ENCODE measurements at places on chromosomes 4 and X.

DNA sequence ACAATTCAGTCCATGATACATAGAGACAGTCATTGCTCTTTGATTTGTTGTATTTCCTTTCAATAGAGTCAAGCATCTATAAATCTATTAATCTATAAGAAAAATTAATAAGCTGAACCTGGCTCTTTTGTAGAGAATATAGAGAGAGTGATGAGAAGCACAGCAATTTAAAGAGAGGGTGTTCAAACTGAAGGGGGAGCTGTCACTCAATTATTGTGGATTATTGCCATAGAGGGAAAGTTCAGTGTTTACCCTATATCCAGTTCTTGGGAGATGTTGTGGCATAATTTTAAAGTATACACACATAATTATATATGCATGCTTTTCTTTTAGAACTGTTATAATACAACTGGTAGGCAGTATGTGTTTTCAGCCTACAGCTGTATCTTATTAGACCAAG lies 1469.0 kb upstream of the PABPC4L start:
- DNase-seq: no peak

DNA sequence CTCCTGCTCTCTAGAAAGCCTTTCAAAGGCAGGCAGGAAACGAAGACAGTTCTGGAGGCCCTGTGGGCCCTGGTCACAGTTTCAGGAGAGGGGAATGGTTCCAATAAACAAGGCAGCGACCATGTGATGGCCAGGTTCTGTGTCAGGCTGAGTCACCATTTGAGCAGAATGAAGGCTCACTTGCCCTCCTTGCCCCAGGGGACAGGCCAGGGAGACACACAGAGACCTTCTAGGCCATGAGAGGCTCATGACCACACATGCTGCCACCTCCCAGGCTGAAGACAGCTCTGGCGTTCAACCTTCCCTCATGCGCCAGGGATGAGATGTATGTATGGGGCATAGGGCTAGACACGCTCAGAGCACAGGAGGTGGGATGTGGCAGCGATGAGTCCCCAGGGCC lies 22.9 kb upstream of the TRIM2 start:
- no peak for DNase-seq

- no peak for DNase-seq
Measured at GRCh38 chr4:9921326-9921725, 100.0 kb downstream of the SLC2A9 start.

GRCh38 chr4:108425988-108426387 lies 194.4 kb upstream of the RPL34 start:
- peak; percentile 40 for DNase-seq

- DNase-seq: no peak
Measured at GRCh38 chrX:7143941-7144525, 3.5 kb upstream of the STS start.

DNA sequence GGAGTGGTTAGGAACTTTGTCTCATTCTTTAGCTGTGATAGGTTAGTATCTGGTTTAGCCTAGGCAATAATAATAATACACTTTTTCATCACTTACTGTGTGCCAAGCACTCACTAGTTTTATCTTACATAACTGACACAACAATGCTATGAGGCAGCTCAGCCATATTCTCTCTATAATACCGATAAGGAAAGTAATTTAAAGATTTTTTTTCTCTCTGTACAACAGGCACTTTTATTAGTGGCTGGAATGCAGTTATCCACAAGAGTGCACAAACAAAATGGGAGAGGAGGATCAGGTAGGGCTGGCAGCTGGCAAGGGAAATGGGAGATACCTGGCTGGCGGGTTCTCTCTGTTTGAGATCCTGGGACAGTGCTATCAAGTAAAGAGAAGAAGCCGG lies 7.6 kb downstream of the RELL1 start:
- no peak for DNase-seq

GRCh38 chrX:152992115-152992514 lies 1.8 kb downstream of the PNMA5 start:
- DNase-seq: no peak

- no peak for DNase-seq
Measured at GRCh38 chr4:146049802-146050201, 111.2 kb upstream of the ZNF827 start.

- DNase-seq: no peak
Measured at GRCh38 chr4:171812665-171813525, at the start of gene GALNTL6. TSS of gene GALNTL6 (plus strand) at chr4:171813404.

DNA sequence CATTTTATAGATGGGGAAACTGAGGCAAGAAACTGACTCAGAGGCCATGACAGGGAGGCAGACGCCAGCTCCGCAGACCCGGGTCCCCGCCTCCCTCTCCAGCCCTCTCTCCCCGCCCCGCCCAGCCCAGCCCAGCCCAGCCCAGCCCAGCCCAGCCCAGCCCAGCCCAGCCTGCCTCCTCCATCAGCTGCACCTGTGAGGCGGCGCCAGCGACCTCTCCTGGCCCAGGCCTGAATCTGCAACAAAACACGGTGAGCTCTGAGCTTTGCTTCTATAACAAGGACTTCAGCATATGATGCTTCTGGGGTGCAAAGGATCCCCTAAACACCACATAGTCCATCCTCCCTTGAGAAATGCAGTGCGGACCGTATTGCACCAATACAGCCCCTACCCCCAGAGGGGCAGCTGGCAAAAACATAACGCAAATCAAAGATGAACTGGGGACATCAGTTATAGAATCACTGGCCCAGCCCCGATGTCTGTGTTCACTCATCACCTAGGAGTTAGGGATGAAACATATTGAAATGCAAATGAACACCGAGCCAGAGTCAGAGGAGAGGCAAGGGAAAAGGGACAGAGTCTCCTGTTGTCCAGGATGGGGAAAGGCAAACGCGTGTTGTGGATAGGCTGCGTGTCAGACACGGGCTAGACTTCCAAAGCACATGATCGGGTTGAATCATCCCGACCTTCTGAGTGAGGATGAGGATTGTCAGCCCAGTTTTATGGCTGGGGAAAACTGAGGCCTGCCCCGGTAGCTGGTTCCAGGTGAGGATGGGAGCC lies 216.1 kb upstream of the PSAPL1 start:
- DNase-seq: no peak

DNA sequence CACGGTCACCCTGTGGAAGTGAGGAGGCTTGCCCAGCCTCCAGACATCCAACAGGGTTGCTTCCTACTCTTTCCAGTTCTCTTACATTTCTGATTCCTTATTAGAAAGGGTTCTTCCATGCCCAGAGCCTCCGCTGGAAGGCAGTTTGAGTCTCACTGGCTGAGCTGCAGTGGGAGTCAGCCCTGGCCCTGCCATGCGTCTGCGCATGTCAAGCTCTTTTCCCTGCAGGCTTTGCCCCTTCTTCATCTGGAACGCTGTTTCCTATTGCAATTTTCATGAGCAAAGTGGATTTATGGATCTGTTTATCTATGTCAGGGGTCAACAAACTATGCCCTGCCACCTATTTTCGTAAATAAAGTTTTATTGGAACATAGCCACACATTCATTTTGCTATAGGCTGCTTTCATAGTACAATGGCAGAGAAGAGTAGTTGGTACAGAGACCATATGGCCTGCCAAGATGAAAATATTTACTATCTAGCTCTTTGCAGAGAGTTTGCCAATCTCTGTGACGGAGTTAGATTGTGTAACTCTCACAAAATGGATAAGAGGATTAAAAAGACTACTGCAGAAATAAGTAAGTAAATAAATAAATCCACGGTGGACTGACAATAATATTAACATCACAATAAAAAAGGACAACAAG lies 3.9 kb upstream of the CHRNA9 start:
- DNase-seq: no peak

DNA sequence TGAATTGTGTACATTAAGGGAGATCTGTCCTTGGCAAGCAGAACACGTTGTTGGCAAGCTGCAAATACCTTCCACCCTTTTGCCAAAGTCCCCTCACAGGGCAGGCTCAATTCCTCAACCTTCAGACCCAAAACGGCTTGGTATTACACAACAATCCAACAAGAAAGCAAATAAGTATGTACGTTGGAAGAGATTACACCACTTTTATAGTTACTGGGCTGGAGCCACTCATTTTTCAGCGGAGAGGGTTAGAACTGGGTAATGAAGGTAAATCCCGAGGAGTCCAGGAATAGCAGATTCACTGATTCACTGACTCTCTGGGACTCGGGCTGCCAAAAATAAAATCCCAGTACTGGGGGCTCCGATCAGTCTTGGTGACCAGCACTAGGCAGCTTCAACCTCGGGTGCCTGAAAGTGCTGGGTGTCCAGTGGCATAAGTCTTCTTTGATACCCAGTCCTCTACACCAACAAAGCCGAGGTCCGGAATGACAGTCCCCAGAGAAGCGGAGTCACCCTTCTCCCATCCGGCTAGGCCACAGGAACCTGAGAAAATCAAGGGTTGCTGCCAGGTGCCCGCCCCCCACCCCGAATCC lies 587 bp downstream of the TIMM8A start:
- no peak for DNase-seq

- DNase-seq: peak; percentile 56
Measured at GRCh38 chr4:38119668-38120385, 159.6 kb downstream of the PTTG2 start.

- no peak for DNase-seq
Measured at GRCh38 chrX:18620349-18620748, 51.6 kb downstream of the RS1 start.

GRCh38 chr4:126630230-126630629 lies 1002.5 kb upstream of the INTU start:
- DNase-seq: no peak

GRCh38 chr4:184261246-184261645 lies 43.6 kb upstream of the ENPP6 start:
- no peak for DNase-seq

DNA sequence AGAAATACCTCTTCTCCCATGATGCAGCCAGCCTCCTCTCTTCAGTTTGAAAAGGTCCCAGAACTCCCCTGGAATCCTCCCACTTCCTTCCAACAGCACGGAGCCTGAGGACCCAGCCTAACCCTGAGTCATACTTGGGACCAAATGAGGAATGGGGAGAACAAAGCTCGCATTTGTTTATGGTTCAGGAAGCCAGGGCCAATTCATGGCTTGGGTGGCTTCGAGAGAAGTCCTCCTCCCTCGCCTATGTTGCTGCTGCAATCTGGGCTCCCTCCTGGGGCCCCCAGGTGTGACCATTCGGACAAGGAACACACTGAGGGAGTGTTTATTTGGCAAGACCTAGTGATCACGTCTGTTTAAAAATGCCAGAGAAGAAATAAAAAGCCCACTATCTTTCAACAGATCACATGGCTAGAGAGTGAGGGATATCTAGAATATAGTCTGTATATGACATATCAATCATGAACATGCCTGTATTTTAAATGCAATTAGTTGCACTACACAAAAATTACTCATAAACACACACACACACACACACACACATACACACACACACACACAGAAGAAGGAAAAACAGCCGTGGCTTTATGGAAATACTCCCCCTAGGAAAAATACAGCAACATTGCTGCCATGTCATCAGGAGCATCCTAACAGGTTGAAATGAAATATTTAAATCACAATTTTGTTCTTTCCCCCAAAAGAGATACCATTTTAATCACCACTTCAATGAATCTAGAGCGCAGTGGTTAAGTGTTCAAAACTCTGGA lies 155.7 kb upstream of the MAP3K15 start:
- no peak for DNase-seq

DNA sequence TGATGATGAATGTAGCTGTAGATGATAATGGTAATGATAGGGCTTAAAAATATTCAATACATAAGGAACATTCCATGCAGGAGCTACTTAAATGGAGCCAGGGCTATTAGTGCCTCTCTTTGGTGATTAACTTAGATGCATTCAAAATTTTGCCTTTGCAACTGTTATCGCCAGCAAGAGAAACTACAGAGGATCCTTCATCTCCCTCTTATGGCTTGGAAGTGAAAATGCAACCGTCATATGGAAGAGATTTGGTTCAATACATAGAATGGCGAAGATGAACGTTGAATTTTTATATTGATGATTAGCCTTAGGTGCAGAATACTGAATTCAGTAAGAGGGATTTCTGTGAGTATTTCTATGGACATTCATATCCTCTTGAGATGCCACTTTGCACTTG lies 134.5 kb upstream of the NLGN4X start:
- no peak for DNase-seq

- no peak for DNase-seq
Measured at GRCh38 chr4:52964011-52964410, 101.9 kb downstream of the RASL11B start.

GRCh38 chrX:115652221-115652620 lies 91.2 kb downstream of the PLS3 start:
- no peak for DNase-seq

GRCh38 chr4:143356493-143356892 lies 19.8 kb downstream of the GAB1 start:
- no peak for DNase-seq

GRCh38 chrX:404656-405055 lies 17.9 kb upstream of the PPP2R3B start:
- DNase-seq: no peak

DNA sequence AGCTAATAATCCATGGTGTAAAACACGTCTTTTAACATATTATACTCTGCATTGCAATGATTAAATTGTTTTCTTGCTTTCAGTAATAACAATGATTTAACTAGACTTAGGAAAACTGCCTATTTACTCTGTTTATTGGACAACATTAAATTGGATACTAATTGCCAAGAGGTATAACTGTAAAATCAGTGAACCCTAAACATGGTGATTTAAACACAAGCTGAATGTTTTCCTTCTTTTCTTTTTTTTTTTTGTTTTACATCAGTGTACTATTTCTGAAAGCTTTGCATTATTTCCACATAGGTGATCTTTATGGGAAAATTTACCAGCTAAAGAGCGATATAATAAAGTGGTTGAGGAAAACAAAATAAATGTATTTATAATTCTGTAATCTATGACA lies 276.7 kb downstream of the PCDH7 start:
- DNase-seq: no peak

DNA sequence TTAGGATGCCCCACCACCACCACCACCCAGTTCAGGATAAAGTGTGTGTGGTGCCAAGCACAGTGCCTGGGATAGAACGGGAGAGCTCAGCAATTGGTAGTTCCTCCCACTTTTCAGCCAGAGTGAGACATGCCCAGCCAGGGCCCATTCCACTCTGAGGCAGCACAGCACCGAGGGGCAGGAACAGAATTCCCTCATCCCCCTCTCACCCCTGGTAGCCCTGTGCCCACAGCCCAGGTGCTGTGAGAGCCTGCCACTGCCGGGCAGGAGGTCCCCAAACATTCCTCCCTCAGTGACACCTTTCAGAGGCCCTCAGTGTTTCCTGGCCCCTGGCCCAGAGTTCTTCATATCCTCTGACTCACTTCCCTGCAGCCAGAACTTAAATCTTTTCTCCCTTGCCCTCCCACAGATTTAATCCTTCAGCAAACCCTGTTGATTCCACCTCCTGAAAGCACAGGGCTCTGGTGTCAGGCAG lies 8.1 kb downstream of the RIPPLY1 start:
- DNase-seq: peak; percentile 20

- DNase-seq: no peak
Measured at GRCh38 chrX:77415161-77415560, 32.0 kb upstream of the FGF16 start.

GRCh38 chrX:37666516-37666915 lies 19.1 kb upstream of the XK start:
- DNase-seq: no peak

- DNase-seq: no peak
Measured at GRCh38 chr4:156614536-156614935, 357.1 kb downstream of the PDGFC start.
